Adrenal gland (tissue), 19 donors: ENCODE measurements at places on chromosomes 4 and X.
A peak's percentile ranks its signal among the peaks of the same experiment; 100 is the strongest.

DNA sequence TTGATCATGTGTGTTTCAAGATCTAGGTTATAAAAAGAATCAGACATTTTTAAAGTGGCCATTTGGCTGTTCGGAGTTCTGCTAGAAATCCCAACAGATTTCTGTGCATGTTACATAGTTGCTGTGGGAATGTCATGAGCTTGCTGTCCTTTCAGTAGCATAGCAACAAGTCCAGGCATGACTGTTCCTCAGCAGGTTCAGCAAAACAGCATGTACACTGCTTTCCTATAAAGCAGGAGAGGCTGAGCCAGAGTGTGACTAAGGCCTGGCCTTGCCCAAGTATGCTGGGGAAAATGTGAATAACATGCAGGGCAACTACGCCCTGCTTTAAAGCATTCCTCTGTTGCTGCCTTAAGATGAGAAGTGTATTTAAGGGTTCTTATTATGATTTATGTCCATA, 217.1 kb upstream of the SMIM31 start:
- no peaks in the 10 kb centered on the region for H3K27me3 ChIP-seq
- DNase-seq: peak; percentile 74
- H3K27ac ChIP-seq: no peak overlapping the region
- H3K4me3 ChIP-seq: no peak overlapping the region
- no peaks in the 10 kb centered on the region for H3K4me1 ChIP-seq
- H3K36me3 ChIP-seq: no peaks in the 10 kb centered on the region

DNA sequence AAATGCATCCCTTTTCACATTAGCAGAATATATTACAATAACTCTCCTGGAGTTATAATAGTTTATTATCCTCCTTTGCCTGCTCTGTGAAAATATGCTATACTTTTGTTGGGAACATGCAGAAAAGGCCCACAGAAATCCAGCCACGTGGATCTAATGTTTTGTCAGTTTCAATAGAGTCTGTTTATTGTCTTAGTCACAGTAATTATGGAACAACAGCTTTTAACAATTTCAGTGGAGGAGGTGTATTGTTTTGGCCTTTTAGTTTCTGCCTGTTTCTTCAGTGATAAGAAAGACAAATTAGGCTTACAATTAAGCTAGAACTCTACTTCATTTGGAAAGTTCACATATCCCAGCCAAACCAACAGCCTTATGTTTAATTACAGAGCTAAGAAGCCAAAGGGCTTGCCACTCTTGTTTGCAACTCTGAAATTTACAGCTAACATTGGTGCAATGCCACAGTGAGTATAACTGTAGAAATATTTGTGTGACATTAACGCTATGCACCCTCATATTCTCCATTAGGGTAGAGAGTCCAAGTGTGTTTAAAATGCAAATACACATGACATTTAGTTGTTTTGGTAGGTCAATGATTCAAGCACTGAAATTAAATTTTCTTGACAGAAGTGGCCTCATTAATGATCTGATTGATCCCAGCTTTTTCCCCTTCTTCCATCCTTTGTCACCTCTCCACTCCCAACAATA, 175.8 kb downstream of the USP46 start:
- H3K4me3 ChIP-seq: no peak overlapping the region
- H3K27ac ChIP-seq: no peak overlapping the region
- H3K36me3 ChIP-seq: no peaks in the 10 kb centered on the region
- H3K27me3 ChIP-seq: peaks cover 7% of the 10 kb centered on the region
- no peak for DNase-seq
- no peaks in the 10 kb centered on the region for H3K4me1 ChIP-seq

- H3K4me3 ChIP-seq: no peak overlapping the region
- no peaks in the 10 kb centered on the region for H3K27me3 ChIP-seq
- no peak for DNase-seq
- no peaks in the 10 kb centered on the region for H3K4me1 ChIP-seq
- H3K36me3 ChIP-seq: no peaks in the 10 kb centered on the region
These were observed 136.5 kb upstream of the HS3ST1 start for GRCh38 chr4:11565213-11565612.

GRCh38 chr4:37993806-37994205, 33.6 kb downstream of the PTTG2 start:
- H3K4me1 ChIP-seq: no peaks in the 10 kb centered on the region
- H3K4me3 ChIP-seq: no peak overlapping the region
